ENCODE measurements at places on chromosomes 2 and 18.

DNA sequence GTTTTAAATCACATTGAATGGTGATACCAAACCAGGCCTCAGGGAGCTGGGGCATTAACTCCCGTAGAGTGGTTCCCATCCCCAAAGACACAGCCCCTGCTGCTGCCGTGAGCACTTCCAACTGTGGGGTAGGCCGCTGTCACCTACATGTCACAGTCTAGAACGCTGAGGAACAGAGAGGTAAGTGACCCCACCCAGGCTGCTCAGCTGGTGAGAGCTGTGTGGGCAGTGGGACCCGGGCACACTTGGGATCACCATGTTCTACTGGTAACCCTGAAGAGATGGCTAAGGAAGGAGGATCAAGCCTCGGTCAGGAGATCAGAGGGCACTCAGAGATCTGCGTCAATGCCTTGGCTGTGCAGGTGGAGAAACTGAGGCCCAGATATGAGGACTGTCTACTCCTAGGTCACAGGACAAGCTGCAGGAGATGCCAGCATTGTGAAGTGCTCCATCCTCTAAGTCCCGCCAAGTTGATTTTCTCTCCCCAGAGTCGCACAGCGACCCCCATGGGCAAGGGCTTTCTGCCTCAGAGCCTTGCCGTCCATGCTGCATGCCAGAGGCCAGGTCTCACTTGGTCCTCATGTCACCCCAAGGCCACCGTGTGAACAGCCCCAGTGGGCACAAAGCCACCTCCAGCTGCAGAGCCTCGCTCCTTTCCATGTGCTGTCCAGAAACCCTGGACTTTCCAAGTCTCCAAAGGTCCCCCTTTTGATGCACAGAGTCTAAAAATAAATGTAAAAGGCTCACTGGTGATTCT is 144.2 kb upstream of the OTOS start:
- DNase-seq, result no peak

DNA sequence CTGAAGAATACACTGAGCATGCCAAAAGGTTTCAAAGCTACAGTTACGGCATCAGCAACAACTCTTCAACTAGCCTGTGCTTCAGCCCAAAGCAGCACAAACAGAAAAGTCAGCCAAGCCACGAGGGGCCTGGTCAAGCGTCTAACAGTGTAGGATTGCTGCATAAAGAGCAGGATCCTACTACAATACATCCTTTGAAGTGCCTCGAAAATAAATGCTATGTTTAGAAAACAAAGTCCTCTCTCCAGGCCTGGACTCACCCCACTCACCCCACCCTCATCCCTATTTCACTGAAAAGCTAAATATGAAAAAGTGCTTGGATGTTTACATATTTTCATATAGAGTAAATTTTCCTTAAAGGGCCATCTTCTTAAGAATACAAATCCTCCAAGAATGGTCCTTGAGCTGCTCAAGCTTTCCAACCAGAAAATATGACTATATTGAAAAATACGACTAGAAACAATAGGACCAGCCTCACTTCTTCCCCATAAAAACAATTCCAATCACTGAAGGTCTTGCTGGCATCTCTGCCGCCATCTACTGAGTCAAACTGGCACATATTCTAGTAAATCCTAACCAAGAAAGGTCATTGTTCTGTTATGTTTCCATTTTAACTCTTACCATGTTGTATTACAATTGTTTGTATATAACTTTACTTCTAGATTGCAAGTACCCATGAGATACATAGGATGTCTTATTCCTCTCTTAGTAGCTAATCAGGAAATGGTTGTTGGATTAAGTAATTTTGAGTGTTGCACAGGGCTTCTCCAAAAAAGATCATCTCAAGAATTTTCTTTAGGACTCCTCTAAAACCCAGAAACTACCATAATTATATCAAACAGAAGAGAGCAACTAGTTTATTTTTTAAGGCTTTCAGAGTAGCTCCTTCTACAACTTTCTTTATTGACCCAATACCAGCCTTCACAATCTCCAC is 63.6 kb downstream of the CLHC1 start:
- DNase-seq, result peak; percentile 76

GRCh38 chr18:36420826-36421225 is 123.3 kb downstream of the FHOD3 start:
- DNase-seq, result no peak

DNA sequence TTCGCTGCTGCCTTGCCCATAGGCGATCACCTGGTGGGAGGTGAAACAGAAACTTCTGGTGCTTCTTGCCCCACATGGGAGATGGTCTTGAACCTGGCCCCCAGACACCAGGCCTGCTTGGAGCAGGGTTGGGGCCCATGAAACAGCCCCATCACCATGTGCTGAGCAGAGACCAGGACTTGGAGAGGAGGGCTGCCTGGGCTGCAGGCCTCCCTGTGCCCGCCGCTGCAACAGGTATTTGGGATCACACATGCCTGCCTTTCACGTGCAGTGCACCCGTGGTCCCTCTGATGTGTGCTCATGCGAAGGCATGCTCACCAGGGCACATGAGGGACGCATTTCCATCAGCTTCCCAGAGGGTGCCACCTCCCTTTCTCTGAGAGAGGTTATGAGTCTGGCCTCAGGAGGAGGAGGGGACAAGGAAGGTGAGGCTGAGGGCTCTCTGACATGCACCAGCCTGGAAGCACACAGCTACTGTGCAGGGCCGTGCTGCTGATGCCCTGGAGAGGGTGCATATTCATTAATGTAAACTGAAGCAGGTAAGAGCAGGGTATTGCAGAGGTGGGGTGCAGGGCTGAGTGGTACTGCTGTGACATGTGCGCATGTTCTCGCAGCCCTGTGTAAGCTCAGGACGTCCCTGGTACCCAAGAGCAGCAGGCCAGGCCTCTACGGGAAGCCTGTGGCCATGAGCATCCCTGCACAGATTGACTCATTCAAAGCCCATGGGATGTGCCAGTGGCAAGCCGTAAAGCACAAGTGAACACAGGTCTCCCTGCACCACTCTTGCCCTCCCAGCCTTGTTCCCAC is 4.2 kb upstream of the OXER1 start:
- no peak for DNase-seq

DNA sequence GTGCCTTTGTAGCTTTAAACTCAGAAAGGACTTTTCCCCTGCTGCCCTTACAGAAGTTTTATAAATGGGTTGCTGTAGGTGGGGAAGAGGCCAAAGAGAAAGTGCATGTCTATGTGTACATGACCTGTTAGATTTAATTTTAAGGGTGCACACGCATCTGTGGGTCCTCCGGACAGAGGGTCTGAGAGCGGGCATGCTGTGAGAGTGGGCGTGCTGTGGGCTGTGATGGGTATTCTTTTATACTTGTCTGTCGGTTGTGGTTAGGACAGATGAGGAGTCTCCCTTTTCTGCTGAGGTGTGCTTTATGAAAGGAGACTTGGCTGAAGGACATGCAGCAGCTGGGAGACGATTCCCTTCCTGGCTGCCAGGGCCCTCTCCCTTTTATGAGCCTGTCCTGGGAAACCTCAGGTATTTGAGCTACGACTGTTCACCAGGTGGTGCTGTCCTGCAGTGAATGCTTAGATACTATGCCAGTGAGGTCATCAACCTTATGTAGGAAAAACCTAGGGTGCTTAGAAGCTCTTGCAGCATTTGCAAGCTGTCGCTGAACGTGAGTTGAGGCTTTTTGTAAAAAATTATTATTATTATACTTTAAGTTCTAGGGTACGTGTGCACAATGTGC is 67.5 kb downstream of the TANC1 start:
- DNase-seq, result peak; percentile 48

DNA sequence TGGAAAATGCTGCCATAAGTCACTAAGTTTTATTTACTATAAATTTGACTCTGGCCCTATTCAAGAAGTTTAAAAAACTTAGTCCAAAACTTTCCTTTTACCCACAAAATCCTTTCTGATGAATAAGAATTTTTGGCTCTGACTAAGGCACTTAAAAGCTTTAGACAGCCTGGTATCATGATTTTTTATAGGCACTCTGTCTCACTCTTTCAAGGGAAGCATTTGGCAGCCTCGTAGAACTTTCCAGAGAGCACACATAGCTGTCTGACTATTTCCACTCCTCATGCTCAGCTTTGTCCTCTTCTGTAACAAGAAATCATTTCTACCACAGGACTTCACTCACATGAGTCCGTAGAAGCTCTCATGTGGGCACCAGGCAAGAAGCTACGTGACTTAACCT is 32.3 kb upstream of the XDH start:
- no peak for DNase-seq

DNA sequence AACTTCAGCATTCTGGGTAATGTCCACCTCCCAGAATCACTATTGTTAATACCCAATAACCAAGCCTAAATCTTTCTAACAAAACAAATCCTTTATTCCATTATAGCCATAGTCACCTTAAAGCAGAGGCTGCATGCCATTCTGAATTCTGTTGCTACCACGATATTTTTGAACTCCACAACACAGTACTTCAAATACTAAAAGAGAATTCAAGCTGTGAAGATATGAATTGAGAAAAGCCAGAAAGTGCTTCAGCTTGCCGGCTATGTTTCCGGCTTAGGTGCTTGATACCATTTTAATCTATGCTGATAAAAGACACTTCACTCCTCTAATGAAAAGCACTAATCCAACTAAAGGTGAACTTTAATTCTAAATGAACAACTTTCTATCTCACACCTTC is 41.3 kb downstream of the GAREM1 start:
- no peak for DNase-seq

DNA sequence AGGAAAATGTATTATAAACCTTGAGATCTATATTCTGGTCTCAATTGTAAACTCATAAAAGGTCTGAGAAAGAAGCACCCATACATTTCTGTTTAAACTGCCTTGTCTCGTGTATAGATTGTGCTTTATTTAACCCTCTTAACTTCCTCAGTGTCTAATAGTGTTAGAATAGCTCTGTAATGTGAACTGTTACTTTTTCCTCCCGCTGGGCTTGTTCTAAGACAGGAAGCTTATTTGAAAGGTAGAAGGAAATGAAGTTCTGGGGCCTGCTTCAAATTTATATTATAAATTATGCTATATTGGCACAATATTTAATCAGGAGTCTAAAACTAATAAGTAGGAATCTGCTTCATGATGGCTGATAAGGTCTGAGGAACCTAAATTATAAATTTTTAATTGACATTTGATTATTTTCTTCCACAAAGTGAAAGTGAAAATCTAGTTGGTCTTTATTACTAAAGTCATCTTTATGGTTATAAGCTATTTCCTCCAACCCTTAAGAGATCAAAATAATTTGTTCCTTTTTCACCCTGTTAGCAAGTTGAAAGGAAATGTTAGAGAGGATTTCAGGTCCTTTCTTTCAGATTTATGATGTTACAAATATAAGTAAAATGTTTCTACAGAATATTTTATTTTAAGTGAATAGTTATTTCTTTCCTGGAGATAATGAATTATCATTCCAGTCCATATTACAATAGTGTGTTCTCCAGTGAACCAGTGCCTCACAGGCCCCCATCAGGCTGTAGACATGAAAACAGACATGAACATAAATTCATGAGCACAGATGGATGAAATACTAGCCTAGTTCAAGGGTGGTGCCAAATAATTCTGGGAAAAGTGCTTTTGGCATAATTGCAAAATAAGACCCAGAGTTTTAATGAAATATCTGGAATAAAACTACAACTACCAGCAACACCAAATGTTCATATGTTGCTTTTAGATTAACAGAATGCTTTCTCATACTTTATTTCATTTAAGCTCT is 7.9 kb downstream of the MFSD6 start:
- peak; percentile 75 for DNase-seq

- no peak for DNase-seq
Measured at GRCh38 chr2:48529676-48530032, 300 bp upstream of the STON1 start.

DNA sequence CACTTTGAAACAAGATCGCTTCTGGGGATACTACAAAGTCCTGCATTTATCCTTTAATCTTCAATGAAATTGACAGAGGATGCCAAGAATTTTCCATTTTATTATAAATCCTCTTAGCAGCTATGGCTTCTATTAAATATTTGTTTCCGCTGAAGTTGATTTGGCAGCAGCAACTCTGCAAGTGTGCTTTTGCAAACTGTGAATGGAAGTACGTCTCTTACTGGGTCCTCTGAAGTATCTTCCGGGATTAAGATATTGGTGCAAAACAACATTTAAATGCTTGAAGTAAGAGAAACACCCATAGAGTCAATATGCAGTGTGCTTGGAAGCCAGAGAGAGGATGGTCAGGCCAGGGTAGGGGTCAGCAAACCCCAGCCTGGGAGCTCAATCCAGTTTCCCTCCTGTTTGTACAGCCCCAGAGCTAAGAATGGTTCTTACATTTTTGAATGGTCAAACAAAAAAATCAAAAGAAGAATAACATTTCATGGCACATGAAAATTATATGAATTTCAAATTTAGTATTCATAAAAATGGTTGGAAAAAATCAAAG is 13.6 kb downstream of the CCDC68 start:
- no peak for DNase-seq

DNA sequence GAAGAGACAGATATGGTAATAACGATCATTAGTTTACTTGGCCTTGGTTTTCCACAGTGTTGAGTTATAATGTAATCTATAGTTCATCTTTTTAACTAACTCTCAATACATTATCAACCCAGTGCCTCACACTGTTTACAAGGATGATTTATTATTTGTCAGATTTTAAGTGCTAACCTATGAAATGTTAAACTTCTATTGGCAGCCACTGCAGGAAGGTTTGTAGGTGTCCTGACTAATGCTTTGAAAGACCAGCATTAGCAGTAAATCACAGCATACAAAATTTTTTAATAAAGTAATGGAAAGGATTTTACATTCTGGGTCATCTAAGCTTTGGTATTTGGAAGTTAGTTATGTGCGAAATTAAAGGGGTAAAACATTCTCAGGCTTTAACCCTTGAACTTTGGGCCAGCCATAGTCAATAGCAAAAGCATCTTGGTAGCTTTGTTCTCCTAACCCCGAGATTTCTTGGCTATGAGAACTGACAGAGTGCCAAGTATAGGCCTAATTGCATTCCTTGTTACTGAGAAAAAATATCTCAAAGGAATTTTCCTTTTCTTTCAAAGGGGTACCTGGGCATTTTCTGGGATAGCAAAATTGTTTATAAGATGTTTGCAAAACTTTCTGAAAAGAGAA is 30.6 kb downstream of the SPATS2L start:
- no peak for DNase-seq

DNA sequence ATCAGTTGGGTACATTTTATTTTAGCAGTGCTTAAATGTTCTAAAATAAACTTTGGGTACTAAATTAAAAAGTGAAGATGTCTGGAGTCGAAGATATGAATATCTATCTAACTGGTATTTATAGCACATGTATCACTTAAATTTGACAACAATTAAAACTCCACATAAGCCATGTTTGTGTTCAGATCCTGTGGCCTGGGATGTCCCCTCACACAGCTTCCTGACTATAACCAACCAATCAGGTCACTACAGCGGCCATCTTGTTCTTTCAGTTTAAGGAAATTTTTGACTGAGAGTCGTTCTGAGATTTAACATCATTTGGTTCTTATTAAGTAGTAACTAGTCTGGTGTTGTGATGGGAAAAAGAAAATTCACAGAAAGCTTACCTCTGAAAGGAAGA is 170.7 kb upstream of the NRP2 start:
- DNase-seq, result no peak

- no peak for DNase-seq
Measured at GRCh38 chr2:176704282-176704858, 435.1 kb downstream of the MTX2 start.

DNA sequence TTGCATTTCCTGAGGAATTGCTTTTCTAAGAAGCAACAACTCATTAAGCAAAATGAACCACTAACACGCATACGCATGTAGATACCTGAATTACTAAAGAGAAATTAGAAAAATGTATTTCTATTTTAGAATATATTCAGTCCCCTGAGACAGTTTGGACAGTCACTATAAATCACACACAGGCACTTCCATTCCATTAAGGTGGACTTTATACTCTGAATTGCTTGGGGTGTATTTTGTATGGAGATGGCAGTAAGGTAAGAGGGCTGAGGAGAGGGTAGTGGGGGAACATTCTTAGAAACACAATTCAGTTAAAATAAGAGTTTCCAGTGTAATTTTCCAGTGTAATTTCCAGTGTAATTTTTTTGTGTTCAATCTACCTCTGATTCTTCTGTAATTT is 1.8 kb downstream of the CCDC141 start:
- no peak for DNase-seq
